ENCODE measurements at places on chromosomes 4 and X.

DNA sequence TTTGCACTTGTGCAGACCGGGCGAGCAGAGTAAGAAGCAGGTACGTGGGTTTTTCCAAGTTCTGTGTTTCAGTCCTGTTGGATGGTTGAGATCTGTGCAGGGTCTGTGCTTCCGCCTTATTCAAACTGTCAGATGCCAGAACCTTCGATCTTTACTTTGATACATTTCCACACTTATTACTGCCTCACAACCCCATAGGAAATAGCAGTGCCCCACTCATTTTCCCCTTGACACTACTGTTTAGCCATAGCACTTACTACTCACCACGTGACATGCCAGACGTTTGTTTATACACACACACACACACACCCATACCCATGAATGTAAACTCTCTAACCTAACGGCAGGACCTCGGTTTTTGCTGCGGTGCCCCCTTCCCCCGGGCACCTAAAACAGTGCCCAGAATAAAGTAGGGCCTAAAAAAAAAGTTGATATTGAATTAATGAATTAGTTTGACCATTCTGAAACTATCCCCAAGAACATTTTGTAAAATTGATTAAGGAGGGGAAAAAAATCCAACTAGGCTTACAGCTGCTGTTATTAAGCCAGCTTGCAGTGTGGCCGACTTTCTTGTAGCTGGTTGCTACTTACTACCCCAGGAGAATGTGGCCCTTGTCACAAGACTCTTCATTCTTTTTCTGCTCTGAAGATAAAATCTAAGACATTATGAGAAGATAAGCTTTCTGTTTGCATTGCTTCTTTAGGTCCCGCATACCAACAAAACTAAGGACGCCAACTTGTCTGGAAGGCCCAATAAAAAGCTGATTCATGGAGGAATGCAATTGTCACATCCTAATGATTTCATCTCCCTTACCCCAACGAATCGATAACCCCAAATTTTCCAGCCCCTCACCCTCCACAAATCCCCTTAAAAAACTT, 704 bp upstream of the SEPSECS start:
- DNase-seq = no peak

DNA sequence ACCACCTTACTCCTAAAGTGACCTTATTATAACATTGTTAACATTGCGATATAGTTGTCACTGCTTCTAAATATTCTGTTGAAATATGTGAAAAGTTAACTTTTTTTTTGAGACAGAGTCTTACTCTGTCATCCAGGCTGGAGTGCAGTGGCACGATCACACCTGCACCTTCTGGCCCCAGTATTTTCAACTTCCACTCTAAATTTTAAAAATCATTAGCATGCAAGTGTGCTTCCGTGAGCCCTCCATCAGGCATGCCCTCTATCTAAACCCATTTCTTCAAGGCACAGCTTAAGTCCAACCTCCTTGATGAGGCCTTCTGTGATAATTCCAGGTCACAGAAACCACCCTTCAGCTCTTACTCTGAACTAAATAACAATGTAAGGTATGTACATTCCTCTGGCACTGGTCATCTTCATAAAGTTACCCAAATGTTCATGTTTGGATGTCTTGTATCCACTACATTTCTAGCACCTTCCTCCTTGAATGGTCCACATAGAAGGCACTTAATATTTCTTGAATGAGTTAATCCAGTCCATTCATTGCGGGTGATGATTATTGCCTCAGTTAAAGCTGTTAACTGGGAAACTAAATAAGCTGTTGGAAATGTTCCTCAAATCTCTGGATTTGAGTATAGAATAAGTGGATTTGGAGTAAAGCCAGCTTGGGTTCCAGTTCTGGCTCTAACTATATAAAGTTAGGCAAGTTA, 38.6 kb upstream of the TMEM131L start:
- DNase-seq = no peak

DNA sequence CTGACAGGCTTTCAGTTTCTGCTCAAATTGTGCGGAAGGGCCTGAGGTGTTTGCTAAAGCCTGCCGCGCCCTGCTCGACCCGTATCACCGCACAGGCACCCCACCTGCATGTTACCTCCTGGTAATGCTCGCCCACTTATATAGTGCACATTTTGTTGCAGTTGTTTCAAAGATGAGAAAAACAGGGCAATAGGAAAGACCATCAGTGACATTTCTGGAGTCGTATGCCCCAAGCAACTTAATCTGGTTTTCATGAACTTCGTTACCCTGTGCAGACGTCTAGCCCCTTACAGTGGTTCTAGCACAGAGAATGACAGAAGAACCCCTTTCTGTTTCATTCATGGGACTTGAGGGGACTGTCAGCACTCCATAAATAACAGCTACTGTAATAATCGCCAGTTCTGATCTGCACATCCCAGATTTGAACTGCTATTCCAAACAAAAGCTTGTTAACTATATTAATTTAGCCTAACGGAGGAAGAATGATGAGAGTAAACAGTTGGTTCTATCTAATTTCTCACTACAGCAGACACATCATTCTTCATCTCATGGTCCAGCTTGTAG, 940 bp upstream of the DCTD start:
- no peak for DNase-seq

DNA sequence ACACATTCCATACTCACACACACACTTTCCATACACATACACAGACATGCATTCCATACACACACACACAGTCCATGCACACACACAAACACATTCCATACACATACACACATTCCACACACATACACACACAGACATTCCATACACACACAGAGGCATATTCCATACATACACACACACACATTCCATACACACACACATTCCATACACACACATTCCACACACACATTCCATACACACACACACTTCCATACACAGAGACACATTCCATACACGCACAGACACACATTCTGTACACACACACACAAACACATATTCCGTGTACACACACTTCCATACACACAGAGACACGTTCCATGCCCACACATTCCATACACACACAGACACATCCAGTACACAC, 14.8 kb downstream of the LINC00632 start:
- no peak for DNase-seq

DNA sequence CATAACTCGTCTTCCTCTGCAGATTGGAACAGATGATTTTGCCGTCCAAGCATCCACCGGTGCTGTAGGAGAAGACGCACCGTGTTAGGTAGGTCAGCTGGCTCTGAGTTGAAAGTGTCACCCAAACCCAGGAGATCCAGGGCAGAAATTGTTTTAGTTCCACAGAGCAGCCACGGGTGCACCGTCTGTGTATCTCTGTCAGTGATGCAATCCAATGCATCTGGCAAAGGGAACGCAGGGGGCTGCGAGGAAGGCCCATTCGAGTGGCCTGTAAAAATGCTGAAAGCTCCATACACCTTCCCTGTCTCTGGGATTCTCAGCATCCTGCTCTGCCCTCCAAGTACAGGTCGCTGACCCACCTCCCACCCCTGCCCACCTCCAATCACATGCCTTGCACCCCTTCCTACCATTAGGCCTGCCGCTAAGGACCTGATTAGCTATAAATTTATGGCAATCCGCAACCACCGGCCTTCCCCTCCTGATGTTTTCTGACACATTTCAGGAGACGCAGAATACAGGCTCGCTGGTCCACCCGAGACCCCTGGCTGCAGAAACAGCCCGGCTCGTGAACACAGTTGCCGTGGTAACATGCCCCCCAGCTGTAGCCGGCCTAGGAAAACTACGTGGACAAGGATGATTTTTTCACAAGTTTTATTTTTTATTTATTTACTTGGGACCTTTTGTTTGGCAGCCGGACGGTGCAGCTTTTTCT, 39.7 kb upstream of the SHOX start:
- DNase-seq = no peak

DNA sequence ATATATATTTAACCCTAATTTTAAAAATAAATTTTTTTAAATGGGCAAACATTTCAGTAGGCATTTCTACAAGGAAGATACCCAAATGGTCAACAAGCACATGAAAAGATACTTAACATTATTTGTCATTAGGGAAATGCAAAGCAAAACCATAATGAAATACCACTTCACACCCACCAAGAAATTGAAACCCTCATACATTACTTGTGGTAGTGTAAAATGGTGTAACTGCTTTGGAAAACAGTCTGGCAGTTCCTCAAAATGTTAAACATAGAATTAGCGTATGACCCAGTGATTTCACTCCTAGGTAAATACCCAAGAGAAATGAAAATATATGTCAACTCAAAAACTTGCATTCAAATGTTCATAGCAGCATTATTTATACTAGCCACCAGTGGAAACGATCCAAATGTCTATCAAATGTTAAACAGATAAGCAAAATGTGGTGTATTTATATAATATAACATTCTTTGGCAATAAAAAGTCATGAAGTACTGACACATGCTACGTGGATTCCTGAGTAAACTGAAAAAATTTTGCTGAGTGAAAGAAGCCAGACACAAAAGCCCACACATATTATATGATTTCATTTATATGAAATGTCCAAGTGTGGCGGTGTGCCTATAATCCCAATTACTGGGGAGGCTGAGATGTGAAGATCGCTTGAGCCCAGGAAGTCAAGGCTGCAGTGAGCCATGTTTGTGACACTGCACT, 16.6 kb downstream of the TRIM2 start:
- DNase-seq = no peak

- DNase-seq = no peak
These were observed 3.5 kb downstream of the GUCY1B1 start for GRCh38 chr4:155762334-155762733.

- DNase-seq = no peak
These were observed 607.2 kb upstream of the NDST4 start for GRCh38 chr4:115720611-115721010.

- no peak for DNase-seq
These were observed 19.0 kb downstream of the COX7B2 start for GRCh38 chr4:46890056-46890455.

DNA sequence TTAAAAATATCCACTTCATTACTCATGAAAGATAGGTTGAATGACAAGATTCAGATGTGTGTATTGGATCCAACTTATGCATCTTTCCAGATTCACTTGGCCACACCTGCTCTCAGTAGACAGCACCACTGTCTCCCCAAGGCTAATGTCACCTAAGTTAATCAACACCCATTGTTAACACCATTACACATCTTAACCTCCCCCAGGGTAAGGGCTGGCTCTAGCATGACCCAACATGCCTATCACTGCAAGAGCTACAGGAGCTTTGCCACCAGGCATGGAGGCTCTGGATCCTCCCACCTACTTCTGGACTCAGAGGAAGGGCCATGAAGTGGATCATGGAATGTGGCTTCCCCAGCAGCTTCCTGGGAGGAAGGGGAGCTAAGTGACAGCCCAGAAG, 32.8 kb upstream of the LSM6 start:
- DNase-seq = no peak

- DNase-seq = no peak
These were observed 34.5 kb upstream of the TLL1 start for GRCh38 chr4:165838575-165838974.

- DNase-seq = no peak
These were observed 144.2 kb upstream of the PCDH18 start for GRCh38 chr4:137676357-137676998.

DNA sequence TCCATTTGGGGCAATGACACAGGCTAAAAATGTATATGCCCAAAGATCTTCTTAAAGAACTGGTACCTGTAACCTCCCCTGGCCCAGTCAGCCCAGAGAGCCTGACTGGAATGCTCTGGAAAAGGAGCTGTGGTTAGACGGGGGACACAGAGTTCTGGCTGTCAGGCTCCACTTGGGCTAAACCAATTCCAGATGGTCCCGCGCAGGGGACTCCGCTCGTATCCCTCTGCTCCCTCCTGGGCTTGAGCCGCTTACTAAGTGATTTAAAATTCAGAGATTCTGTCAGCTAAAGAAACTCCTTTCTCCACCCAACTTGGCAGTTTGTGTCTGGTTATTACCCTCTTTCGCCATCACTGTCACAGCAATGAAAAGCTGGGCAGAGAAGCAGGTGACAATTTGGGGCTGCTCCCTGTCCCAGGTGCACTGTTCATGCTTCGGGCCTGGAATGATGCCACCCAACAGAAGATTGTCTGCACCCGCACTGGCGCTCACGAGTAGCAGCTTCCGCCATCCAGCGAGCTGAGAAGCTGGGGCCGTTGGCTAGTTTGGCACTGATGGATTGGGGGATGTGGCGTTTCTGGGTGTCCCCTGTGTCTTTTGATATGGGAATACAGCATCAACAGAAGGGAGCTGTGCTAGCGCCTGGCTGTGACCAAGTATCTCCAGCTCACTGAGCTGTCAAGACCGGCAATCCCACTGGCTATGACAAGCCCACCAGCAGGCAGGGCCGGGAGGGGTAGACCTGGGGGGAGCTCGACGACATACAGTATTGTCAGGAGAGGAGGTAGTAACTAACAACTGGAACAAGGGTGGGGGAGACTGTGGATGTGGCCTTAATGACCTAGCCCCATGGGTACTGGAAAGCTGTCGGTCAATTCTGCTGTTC, 6.7 kb upstream of the IRAK1 start:
- DNase-seq = no peak

GRCh38 chr4:2486981-2487380, 18.1 kb downstream of the RNF4 start:
- DNase-seq = no peak

GRCh38 chrX:32483534-32484136, 727.7 kb downstream of the DMD start:
- no peak for DNase-seq

DNA sequence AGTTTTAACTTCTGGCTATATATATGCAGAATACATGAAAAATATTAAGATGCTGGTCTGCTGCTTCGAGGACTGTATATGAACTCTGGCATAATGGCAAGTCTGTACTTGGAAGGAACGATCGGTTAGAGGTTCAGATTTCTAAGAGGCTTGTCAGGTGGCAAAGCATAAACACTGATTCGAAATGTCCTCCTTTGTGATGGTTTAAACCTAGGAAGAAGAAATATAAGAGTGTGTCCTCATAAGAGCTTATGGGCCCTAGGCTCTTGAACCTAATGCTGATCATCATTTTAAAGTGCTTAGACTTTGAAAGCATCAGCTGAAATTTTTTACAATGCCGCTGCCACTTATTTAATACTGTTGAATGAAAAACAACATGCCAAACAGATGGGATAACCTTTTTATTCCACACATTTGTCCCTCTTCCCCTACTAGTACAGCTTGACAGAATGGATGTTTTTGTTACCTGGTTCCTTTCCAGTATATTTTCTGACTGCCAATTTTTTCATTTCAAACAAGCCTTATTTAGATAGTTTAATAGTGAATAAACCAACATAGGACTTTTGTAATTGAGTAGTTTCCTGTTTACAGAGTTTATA, 8.8 kb downstream of the SPRY1 start:
- no peak for DNase-seq

- DNase-seq = no peak
These were observed 47.6 kb downstream of the SH3KBP1 start for GRCh38 chrX:19839770-19840254.

- DNase-seq = no peak
These were observed 42.0 kb downstream of the USP26 start for GRCh38 chrX:133054761-133055405.

- DNase-seq = no peak
These were observed 49.5 kb downstream of the RPGR start for GRCh38 chrX:38277802-38278201.

DNA sequence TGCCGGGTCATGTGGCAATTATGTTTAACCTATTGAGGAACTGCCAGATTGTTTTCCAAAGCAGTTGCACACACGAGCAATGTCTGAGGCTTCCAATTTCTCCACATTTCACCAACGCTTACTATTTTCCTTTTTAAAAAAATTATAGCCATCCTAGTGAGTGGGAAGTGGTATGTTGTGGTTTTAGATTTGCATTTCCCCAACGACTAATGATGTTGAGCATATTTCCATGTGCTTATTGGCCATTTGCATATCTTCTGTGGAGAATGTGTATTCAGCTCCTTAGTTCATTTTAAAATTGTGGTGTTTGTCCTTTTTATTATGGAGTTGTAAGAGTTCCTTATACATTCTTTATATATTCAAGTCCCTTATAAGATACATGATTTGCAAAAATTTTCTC, 60.2 kb downstream of the MTMR1 start:
- DNase-seq = no peak

- no peak for DNase-seq
These were observed 35.9 kb downstream of the SLC9A6 start for GRCh38 chrX:136021160-136021559.
